ENCODE measurements at places on chromosomes 2 and 18.

GRCh38 chr18:3966642-3967358 lies 488.3 kb downstream of the DLGAP1 start:
- no peak for DNase-seq

GRCh38 chr2:20513946-20514345 lies 67.1 kb downstream of the RHOB start:
- DNase-seq, result no peak

DNA sequence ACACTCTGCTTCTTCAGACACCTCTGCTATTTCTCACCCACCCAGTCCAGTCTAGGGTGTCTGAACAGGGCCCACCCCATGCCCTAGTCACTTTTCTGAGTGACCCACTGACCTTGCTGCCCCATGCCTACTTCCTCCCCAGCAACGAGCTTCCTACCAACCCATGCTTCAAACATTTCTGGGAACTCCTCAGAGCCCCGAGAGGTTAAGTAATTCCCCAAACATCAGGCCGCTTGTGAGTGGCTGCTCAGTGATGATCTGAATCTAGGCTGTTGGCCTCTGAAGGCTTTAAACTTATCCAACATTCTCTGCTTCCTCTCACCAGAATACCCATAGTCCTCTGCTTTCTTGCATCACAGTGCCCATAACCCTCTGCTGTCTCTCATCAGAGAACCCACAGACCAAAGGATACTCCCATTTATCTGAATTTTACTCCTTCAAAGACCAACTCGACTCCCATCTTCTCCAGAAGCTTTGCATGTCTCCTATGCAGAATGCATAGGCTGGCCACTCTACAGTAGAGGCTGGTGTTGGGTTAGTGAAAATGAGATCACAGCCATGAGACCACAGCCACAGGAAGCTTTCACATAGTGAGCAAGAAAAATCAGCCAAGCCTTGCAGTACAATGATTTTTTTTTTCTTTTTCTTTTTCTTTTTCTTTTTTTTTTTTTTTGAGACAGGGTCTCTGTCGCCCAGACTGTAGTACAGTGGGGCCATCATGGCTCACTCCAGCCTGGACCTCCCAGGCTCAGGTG lies 309.5 kb upstream of the LYPD1 start:
- no peak for DNase-seq

DNA sequence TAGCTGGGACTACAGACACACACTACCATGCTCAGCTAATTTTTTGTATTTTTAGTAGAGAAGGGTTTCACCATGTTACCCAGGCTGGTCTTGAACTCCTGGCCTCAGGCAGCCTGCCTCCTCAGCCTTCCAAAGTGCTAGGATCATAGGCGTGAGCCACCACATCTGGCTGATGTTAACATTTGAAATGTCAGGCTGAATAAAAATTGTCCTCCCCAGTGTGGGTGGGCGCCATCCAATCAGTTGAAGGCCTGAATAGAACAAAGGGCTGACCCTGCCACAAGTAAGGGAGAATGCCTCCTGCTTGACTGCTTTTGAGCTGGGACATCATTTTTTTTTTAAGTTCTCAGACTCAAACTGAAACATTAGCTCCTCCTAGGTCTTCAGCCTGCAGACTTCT lies 21.0 kb upstream of the RHOB start:
- no peak for DNase-seq

- peak; percentile 19 for DNase-seq
Observed at GRCh38 chr2:120760446-120761135, 24.9 kb downstream of the GLI2 start.

GRCh38 chr2:122886479-122887145 lies 1131.2 kb downstream of the TSN start:
- peak; percentile 14 for DNase-seq

- DNase-seq, result no peak
Observed at GRCh38 chr2:225040856-225041206, 1.4 kb downstream of the DOCK10 start.

- no peak for DNase-seq
Observed at GRCh38 chr2:53500181-53500580, 267.4 kb upstream of the CHAC2 start.

GRCh38 chr2:128511731-128512378 lies 193.2 kb upstream of the HS6ST1 start:
- no peak for DNase-seq

- no peak for DNase-seq
Observed at GRCh38 chr2:11953258-11953657, 206.8 kb downstream of the LPIN1 start.

- no peak for DNase-seq
Observed at GRCh38 chr2:64504774-64505720, 19.1 kb upstream of the AFTPH start.

GRCh38 chr2:73920577-73921545 lies 5.8 kb upstream of the DGUOK start:
- DNase-seq, result peak; percentile 79

GRCh38 chr2:46335391-46336282 lies 38.4 kb downstream of the EPAS1 start:
- DNase-seq, result peak; percentile 68

DNA sequence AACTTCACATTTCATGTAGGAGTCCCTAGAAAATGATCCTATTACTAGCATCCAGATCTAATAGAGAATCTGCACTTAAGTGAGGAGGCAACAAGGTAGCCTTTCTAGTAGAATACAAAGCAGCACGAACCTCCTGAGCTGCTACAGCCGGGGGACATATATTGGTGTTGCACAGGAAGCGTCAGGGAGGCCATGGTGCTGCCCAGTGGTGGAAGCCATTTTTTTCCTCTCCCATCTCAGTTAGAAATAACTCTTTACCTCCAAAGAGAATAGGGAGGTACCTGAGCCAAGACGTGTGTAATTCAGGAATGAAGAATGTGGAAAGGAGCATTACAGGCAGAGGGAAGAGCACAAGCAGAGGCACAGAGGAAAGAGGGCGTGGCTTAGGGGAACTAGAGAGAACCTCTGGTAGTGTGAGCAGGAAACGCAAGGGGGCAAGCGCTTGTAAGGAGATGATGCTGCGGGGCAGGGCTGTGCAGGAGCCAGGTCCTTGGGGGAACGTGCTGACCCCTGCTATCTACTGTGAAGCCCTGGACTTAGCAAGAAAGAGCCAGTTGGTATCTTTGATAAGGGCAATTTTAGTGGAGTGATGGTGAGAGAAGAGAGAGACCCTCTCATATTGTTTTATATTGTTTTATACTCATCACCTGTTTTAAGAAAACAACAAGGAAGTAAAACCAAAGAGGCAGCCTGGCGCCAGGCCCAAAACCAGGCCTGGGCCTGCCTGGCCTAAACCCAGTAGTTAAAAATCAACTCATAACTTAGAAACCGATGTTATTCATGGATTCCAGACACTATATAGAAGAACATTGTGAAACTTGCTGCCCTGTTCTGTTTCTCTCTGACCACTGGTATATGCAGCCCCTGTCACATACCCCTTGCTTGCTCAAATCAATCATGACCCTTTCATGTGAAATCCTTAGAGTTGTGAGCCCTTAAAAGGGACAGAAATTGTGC lies 50.0 kb upstream of the TTC39C start:
- no peak for DNase-seq

GRCh38 chr2:7838669-7839068 lies 843.2 kb upstream of the ID2 start:
- no peak for DNase-seq

GRCh38 chr2:20451341-20451740 lies 4.5 kb downstream of the RHOB start:
- no peak for DNase-seq

DNA sequence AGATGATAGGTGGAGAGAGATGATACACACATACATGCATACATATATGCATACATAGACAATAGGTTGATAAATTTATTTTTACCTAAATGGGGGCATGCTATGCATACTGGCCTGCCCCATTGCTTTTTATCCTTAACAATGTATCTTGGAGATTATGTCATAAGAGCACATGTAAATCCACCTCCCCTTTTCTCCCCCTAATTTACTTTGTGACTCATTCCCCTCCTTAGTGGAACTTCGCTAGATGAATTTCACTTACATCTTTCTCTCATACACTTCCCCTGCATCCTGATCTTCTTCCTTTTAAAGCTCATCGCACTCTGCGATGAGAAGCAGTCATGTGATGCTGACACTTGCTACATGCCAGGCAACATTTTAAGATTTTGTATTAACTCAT lies 223.6 kb downstream of the C1D start:
- DNase-seq, result no peak

GRCh38 chr18:57957210-57957609 lies 86.8 kb upstream of the NEDD4L start:
- no peak for DNase-seq

DNA sequence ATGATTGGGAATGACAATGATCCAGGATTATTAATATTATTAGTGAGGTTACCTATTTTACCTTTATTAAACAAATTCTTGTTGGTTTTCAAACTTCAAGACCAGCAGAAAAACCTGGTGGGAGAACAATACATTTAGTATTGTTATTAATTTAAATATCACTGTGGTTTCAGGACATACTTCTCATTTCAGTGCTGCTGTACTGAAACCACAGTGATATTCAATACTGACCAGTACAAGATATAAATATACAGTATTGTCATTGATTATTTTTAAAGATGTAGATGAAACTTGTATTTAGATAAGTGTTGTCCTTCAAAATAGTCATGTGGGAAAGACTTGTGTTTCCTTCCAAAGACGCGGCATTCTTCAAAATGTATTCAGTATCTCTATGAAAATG lies 1047.3 kb upstream of the CELF4 start:
- DNase-seq, result no peak

GRCh38 chr2:158647436-158648231 lies 147.5 kb upstream of the DAPL1 start:
- no peak for DNase-seq

- DNase-seq, result no peak
Observed at GRCh38 chr2:224155371-224155770, 116.3 kb upstream of the SERPINE2 start.

GRCh38 chr2:140355511-140356090 lies 1575.4 kb upstream of the NXPH2 start:
- no peak for DNase-seq

DNA sequence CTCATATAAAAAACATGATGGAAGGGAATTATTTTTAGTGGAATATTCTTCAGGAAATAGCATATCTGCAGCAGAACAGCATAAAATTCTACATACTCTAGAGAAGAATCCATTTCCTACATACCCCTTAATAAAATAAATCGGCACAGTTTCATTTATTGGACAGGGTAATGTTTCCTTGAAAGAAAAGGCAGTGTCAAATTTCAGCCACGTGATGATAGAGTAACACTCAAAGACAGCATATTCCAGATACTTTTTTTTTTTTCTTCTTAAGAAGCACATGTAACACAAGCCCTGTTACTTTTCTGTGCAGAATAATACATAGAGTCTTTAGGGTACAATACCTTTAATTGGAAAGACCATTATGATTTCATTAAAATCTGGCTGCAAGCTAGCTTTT lies 204.4 kb downstream of the SRBD1 start:
- no peak for DNase-seq

- no peak for DNase-seq
Observed at GRCh38 chr18:57904535-57904934, 101.4 kb upstream of the ATP8B1 start.

DNA sequence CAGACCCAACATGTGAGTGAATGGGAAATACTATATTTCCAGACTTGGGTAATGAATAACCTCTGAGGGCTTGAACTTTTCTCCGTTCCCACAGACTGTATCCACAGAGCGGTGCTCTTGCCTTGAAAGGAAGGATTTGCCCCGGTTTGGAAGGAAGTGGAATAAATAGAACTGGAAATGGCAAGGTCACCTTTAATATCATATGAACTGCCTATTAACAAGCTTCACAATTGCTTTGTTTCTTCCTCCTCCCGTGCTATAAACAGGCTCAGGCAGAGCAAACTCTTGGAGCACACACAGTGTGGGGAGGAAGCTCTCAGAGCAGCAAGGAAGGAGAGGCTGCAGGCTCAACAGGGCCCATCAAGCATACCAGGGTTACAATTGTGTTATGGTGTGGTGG lies 28.5 kb upstream of the DARS1 start:
- DNase-seq, result no peak

DNA sequence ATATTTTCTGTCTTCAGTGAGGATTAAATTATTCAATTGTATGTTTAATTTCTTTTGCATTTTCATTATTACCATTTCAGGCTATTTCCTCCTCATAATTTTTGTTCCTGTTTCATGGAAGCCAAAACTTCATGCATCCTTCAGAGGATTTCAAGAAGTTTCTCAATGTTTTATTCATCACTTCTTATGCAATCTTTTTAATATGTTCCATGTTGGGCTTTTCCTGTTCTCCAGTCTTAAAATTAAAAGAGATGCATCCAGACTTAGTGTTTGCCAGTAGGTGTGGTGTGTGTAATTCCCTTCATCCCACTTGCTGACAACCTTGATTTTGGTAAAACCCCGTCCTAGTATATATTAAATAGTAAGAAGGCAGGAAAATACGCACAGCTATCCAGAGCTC lies 190.0 kb downstream of the EN1 start:
- no peak for DNase-seq

- peak; percentile 89 for DNase-seq
Observed at GRCh38 chr2:85551698-85552678, 9.3 kb downstream of the GGCX start.

DNA sequence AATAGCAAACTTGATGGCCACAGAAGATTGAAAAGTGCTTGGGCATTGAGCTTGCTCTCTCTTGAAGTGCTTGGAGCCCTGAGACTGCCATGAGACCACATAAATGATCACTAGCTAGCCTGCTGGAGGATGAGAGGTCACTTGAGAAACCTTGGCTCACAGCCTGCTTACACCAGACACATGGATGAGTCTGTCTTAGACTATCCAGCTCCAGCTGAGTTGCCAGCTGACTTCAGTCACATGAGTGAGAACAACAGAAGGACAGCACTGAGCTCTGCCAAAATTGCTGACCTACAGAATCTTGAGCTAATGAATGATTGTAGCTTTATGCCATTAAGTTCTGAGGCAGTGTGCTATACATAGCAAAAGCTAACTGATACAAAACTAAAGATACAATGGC lies 18.1 kb downstream of the NABP1 start:
- DNase-seq, result no peak

DNA sequence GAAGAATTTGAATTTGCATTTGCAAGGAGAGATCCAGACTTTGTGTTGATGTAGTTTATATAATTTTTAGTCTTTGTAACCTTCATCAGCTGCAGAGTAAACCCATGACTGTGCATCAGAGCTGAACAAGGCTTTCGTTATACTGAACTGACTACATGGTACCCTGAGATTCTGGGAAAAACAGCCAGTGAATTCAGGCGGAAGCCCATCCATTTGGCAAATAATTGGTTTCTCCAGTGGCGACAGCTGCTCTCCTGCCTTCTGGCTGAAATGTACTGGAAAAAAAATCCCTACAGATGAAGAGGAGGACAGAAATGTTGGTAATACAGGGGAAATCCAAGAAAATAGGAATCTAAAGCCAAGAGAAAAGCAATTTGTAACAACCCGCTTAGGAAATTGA lies 657.5 kb upstream of the CDH7 start:
- no peak for DNase-seq

Measured in ELF-1 (cell line).